ENCODE measurements at places on chromosomes 2 and 18.

DNA sequence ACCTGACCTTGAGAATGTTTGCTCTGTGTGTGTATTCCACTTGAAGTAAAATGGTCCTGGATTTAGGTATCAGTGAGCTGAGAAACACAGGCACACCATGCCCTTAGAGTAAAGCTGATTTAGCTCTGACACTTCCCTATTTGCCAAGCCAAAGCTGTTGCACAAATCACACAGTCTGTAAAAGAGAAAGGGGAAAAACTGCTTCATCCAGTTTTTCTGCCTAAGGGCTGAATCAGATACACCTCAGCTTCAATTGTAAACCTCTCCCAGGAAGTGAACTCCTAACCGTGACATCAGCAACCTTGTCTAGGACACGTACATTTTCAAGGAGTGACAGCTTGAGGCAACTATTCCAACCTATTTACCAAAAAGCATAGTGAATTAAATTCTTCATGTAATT is 150.4 kb downstream of the NR4A2 start:
- DNase-seq, result peak; percentile 17

DNA sequence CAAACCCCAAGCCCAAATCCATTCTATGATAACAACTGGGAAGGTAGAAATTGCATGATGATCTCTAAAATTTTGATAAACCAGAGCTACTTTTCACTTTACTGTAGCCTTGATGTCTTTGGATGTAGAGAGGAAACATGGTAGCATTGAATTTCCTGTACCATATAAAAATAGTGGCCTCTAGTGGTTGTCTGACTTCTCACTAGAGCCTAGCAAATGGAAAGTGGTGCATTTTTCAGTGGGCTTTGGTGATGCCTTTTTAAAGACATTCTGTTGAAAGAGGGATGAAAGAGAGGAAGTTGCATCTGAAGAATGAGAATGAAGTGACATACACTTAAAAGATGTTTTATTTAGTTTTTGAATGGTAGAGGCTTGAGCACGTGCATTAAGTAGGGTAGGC is 662.2 kb downstream of the XIRP2 start:
- peak; percentile 25 for DNase-seq

- no peak for DNase-seq
Measured at GRCh38 chr2:149877913-149878312, 290.3 kb upstream of the MMADHC start.

GRCh38 chr2:18506883-18507509 is 53.5 kb downstream of the RDH14 start:
- DNase-seq, result no peak

DNA sequence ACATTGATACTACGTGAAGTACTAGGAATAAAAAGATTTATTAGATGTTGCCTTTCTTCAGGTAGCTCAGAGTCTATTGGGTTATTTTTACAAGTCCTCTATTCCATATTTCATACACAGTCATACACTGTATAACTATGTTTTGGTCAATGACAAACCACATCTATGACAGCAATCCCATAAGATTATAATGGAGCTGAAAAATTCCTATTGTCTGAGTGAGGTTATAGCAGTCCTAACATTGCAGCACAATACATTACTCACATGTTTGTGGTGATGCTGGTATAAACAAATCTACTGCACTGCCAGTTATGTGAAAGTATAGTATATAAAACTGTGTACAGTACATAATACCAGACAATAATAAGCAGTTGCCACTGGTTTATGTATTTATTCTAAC is 595.1 kb downstream of the MBD2 start:
- DNase-seq, result peak; percentile 70

DNA sequence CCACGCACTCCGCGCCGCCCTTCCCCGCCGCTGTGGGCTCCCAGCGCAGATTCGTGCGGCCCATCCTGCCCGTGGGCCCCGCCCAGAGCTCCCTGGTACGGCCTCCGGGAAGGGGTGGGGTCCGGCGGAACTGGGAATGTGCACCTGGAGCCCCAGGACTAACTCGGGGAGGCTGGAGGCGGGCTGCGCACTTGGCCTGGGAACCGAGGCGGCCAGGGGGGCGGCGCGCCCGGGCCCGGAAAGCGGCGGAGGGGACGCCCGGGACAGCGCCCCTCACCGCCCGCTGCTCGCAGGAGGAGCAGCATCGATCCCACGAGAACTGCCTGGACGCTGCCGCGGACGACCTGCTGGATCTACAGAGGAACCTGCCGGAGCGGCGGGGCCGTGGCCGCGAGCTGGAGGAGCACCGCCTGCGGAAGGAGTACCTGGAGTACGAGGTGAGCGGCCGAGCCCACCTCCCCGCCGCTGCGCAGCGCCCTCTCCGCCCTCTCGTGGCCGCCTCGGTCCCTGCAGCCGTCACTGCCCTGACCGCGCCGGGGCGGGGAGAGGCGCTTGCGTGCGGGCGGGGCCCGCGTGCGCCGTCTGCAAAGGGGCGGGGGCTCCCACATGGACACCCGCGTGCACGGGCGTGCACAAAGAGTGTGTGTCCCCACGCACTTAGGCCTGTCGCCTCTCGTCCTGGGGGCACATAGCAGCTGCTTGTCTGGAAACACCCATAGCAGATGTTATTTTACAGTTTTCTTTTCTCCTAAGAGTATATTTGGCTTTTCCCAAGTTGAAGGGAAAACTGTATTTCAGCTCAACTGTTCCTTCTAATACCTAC is 25.2 kb downstream of the PSD4 start:
- peak; percentile 91 for DNase-seq

GRCh38 chr2:46771309-46771708 is 144.3 kb downstream of the MCFD2 start:
- no peak for DNase-seq

- DNase-seq, result no peak
Measured at GRCh38 chr18:45540125-45540524, 75.2 kb upstream of the SLC14A2 start.

DNA sequence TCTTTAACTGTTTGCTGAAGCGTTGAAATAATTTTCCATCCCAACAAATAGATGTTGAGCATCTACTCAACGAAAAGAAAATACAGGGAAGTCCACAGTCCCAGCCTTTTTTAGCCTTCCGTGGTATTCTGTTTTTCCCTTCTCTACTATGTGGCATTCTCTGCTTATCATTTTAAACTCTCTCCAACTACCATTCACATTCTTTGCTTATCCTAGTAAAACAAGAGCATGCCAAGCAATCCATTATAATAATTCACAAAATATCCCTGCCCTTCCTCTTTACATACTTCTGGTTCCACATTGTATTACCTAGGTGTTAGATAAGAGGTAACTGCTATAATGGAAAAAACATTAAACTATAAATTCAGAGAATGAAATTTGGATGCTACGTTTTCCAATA is 1.6 kb upstream of the SESTD1 start:
- DNase-seq, result no peak

- no peak for DNase-seq
Measured at GRCh38 chr2:121809607-121810006, 54.2 kb downstream of the TSN start.

- DNase-seq, result no peak
Measured at GRCh38 chr2:33337981-33338380, 138.5 kb upstream of the RASGRP3 start.

DNA sequence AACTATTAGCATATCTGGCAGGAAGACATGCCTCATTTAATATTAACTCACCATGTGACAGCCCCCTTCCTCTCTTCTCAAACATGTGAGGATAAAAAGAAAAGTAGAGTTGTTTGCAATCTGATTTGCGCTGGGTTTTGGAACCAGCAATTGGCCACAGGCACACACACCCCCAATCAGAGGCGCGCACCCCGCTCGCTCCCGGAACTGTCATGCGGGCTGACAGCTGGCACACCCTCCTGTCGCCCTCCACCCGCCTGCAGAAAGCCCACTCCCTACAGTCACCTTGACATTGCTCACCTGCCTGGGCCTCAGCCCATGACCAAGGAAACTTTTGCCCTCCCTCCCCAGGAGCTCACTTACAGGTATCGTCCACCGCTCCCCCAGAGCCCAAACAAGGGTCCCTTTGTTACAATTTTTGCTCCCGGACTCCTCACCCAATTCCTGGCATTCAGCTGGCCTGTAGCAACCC is 1.1 kb downstream of the COBLL1 start:
- DNase-seq, result peak; percentile 31

DNA sequence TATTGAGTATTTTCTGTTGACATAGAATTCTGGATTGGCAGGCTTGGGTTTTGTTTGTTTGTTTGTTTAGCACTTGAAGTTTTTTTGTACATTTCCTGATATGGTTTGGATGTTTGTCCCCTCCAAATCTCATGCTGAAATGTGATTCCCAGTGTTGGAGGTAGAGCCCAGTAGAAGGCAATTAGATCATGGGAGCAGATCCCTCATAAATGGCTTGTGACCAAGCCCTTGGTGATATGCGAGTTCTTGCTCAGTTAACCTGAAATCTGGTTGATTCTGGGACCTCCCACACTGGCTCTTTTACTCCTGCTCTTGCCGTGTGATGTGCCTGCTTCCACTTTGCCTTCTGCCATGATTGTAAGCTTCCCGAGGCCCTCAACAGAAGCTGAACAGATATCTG is 98.0 kb downstream of the PTPN4 start:
- DNase-seq, result no peak

GRCh38 chr18:44852818-44853217 is 172.1 kb downstream of the SETBP1 start:
- DNase-seq, result no peak

- peak; percentile 54 for DNase-seq
Measured at GRCh38 chr2:156901373-156902031, 356.0 kb upstream of the GALNT5 start.

DNA sequence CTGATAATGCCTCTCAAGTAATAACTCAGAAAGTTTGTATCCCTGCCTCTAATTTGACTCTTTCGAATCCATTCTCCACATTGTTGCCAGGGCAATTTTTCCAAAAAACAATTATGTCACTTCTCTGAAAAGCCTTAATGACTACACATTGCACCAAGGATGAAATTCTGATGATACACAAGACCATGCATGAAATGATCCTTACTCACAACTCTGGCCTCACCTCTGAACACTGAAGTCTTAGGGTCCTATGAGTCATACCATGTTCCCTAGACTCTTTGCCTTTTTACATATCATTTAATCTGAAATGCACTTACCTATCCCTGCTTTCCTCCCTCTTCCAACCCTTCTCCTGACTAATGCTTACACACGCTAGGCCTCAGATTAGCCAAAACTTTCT is 51.0 kb downstream of the WDPCP start:
- DNase-seq, result no peak

DNA sequence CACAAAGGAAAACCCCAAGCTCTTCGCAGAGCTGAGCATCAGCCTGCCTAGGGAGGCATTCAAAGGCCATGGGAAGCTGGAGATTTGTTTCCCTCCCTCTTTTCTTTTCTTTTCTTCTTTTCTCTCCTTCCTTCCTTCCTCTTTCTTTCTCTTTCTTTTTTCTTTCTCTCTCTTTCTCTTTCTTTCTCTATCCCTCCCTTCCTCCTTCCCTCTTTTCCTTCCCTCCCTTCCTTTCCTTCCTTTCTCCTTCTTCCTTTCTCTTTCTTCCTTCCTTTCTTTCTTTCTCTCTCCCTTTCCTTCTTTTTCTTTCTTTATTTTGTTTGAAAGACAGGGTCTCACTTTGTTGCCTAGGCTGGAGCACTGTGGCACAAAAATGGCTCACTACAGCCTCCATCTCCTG is 168.4 kb upstream of the ARL4C start:
- DNase-seq, result no peak

- DNase-seq, result no peak
Measured at GRCh38 chr2:48319863-48320262, 210.1 kb upstream of the STON1 start.

GRCh38 chr2:146990311-146991054 is 854.3 kb upstream of the ACVR2A start:
- peak; percentile 40 for DNase-seq

GRCh38 chr2:31275976-31276375 is 42.0 kb downstream of the EHD3 start:
- DNase-seq, result no peak

DNA sequence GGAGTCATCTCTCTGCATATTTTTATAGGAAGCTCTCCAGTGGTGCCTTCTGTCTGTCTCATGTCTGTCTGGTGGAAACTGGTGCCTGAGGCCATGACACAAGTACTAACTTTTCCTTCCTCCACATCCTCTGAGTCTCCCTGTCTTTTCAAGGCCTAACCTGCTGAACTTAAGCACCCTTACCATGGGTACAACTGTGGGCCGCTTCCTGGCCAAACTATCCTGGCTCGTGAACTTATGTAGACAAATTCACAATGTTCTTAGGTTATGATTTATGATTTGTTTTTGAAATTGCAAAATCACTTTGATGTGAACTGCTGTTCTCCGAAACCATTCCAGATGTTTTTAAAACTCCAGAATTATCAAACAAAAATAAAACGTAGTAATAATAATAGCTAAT is 804.5 kb upstream of the POU3F3 start:
- no peak for DNase-seq

- DNase-seq, result no peak
Measured at GRCh38 chr2:239436669-239437335, 36.0 kb upstream of the HDAC4 start.

DNA sequence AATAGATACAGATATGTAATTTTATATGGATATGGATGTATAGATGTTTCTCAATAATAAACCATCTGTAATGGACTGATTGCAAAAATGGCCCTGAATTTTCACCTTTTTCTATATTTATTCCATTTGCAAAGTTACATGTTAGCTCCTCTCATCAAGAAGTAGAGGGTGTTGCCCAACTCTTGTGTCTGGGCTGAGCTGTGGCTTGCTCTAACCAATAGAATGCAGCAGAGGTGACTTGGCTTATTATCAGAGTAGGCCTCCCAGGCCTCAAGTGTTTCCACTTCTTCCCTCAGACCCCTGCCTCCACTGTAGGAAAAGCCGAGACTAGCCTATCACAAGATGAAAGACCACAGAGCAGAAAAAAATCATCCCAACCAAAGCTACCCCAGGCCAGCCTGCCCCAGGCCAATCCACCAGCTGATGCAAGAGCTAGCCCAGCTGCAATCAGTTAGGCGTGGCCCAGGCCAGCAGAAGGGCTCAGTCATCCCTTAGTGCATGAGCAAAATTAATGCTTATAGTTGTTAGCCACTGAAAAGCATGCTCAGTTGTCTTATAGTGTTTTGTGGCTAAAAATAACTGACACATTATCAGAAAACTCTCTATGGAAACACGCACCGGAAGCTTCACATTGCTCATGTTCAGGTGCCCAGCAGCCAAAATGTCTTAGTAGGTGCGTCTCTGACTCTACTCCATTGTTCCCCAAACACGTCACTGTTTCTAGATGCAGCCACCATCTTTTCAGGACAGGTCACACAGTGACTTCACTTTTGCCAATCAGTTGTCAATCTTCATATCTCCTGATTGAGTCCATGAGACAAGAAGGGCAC is 464.0 kb downstream of the FBXO15 start:
- DNase-seq, result peak; percentile 72

DNA sequence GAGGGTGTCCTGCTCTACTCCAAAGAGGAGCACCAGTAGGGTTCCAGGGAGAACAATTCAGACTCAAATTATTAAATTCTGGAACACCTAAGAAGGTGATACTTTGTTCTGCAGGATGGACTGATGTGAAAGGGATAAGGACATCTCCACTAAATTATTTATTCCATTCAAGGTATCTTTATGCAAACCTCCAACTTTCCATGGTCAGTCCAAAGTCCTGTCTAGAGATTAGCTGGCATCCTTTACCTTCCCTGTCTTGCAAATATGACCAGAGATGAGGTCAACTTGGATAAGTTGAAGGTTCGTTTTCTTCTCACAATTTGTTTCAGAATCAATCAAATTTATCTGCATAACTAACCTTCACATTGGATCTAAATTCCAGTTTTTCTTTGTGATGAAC is 8.7 kb upstream of the ZBTB14 start:
- no peak for DNase-seq
